Progenitor cell of endocrine pancreas (in vitro differentiated cells): ENCODE measurements at places on chromosomes 6 and 20.

DNA sequence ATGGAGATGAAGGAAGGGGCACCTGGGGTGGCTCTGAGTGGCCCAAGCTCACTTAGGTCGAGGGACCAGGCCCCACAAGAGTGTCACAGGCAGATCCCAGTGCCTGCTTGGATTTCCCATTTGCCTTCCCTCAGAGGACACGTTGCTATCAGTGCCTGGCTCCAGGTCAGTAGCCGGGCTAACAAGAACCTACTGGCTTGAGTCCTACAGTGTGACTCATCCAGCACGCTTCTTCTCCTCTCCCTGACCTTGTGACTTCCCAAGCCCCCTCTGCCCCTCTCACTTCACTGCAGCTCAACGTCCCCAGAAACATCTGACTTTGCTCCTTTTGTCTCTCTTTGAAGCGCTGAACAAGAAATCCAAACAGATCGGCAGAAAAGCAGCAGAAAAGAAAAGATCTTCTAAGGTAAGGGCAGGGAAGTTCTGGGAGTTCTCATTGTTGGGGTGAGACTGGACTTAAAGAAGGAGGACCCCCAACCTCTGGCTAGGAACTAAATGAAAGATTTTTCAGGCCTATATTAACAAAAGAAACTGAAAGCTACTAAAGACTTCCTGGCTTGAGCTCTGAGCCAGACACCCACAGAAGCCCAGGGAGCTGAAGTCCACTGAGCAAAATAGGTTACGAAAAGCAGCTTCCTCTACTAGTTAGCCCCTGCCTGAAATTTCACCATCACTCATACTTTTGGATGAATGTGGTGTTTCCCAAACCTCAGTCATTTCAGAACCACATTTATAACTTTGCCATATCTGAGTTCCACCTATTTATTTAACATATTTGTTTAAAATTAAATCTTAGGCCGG lies 21.5 kb downstream of the ASIP start:
- H3K4me3 ChIP-seq: no peak overlapping the region
- no peaks in the 10 kb centered on the region for H3K27me3 ChIP-seq
- H3K27ac ChIP-seq: no peak overlapping the region
- no peak for DNase-seq
- H3K36me3 ChIP-seq: peaks cover 2% of the 10 kb centered on the region

DNA sequence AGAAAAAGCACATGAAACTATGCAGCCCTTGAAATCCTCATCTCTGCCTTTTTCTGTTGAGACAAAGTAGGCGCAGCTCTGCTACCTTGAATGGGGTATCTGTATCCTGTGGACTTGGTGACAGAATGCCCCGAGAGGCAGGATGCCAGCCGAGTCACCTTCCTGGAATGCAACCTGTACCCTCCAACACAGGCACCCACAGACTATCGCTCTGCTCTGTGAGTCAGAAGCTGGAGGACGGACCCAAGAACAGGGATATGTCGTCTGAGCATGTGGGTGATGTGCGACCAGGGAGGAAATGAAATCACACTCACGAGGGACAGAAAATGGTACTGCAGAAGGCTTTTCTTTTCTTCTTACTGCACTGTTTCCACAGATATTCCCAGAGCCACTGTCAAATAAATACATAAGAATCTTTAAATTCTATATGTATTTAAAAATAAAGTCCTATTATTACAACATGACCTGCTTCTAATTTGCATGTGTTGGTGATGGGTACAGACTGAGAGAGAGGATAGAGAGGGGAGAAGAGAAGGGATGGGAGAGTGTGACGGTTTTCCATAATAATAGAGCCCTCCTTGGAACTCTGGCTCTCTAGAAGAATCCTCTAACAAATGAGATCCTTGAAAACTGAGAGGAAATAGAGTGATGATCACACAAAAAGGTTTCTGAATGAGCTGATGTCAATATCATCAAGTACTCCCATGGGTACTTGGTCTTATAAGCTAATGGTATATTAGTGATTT lies 308.1 kb downstream of the FOXC1 start:
- H3K36me3 ChIP-seq: no peaks in the 10 kb centered on the region
- H3K27ac ChIP-seq: no peak overlapping the region
- H3K4me3 ChIP-seq: no peak overlapping the region
- DNase-seq: no peak
- no peaks in the 10 kb centered on the region for H3K27me3 ChIP-seq
- peaks cover 3% of the 10 kb centered on the region for H3K4me1 ChIP-seq

GRCh38 chr6:119234457-119234856 lies 115.1 kb downstream of the MAN1A1 start:
- H3K27me3 ChIP-seq: no peaks in the 10 kb centered on the region
- H3K27ac ChIP-seq: no peak overlapping the region
- H3K4me3 ChIP-seq: no peak overlapping the region
- H3K36me3 ChIP-seq: peaks cover 14% of the 10 kb centered on the region
- peaks cover 3% of the 10 kb centered on the region for H3K4me1 ChIP-seq

DNA sequence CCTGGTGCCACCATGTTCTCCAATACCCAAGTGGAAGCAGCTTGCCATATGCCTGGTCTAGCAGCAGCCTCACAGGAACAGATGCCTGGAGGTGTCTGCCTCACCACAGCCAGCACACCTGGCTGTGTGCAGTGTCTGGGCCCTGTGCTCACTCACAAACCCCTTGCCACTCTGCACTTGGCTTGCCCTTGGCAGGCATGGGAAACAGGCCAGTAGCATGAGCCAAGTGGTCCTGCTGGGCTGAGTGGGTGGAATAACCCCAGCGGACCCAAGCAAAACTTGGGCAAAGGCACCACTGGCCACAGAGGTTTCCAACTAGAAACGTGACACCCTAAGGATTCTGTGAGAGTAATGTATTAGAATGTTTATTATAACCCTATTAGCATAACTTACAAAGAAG lies 600.5 kb upstream of the GJE1 start:
- H3K27me3 ChIP-seq: no peaks in the 10 kb centered on the region
- DNase-seq: no peak
- H3K36me3 ChIP-seq: peaks cover 2% of the 10 kb centered on the region

GRCh38 chr20:56755201-56755600 lies 126.1 kb downstream of the TFAP2C start:
- H3K4me1 ChIP-seq: no peaks in the 10 kb centered on the region
- H3K36me3 ChIP-seq: no peaks in the 10 kb centered on the region
- DNase-seq: no peak
- no peak overlapping the region for H3K27ac ChIP-seq
- peaks cover 37% of the 10 kb centered on the region for H3K27me3 ChIP-seq

DNA sequence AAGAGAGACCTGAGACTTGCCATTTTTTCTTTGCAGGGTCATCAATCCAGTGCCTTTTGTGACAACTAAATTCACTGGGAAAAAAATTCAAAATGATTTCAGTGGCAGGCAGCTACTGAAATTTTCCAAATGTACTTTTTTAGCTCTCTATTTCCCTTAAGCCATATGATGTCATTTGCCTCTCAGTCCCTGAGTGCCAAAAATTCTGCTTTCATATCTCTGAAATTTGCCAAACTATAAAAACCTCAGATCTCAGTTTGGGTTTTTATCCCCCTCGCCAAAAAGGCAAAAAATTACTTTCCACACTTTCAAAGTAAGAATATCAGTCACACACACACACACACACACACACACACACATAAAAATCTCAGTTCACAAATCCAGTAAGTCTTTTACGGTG lies 651.3 kb upstream of the ARID1B start:
- no peak for DNase-seq
- no peaks in the 10 kb centered on the region for H3K36me3 ChIP-seq
- H3K4me3 ChIP-seq: no peak overlapping the region
- H3K27ac ChIP-seq: no peak overlapping the region

DNA sequence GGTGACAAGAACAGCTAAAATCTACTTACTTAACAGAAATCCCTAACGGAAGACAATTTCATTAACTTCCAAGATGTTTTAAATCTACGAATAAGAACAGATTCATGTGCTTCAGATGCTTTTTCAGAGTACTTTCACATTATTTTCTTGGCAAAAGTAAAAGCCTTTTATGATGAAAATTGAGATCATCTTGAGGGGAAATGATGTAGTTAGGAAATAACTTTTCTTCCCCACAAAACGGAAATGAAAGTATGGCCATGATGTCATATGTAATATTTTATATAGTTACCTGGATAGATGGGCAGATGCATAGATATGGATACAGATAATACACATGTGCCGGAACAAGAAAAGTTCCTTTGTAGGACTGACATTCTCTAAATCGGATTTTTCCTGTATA lies 32.8 kb downstream of the SASH1 start:
- H3K4me1 ChIP-seq: peaks cover 7% of the 10 kb centered on the region
- no peak overlapping the region for H3K4me3 ChIP-seq
- H3K27me3 ChIP-seq: no peaks in the 10 kb centered on the region
- H3K36me3 ChIP-seq: peaks cover 2% of the 10 kb centered on the region
- DNase-seq: no peak

DNA sequence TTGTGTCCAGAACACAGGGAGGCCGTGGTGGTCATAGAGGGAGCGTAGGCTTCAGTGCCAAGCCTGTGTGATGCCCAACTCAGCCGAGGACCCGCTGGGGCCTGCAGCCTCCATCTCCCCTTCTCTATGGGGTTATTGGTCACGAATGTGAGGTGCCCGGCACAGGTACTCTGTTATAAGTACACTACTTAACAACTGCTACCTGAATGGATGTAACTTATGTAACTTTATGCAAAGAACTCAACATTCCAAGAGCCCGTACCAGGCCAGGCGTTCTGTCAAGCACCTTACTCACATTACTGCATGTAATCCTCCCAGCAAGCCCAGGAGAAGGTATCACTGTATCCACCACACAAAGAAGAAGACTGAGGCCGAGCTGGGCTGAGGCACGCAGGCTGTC lies 24.5 kb upstream of the TBXT start:
- no peak for DNase-seq
- no peak overlapping the region for H3K27ac ChIP-seq
- no peaks in the 10 kb centered on the region for H3K36me3 ChIP-seq
- no peak overlapping the region for H3K4me3 ChIP-seq
- peaks cover 19% of the 10 kb centered on the region for H3K4me1 ChIP-seq
- H3K27me3 ChIP-seq: peaks cover 3% of the 10 kb centered on the region

GRCh38 chr20:44314870-44315269 lies 3.9 kb upstream of the FITM2 start:
- no peak overlapping the region for H3K4me3 ChIP-seq
- no peak overlapping the region for H3K27ac ChIP-seq
- DNase-seq: no peak
- H3K4me1 ChIP-seq: peaks cover 7% of the 10 kb centered on the region

- H3K4me3 ChIP-seq: peak within 1 kb of the TSS; percentile 97
- H3K27ac ChIP-seq: peak within 1 kb of the TSS; percentile 99
- peak; percentile 67 for DNase-seq
- peaks cover 6% of the 10 kb centered on the region for H3K27me3 ChIP-seq
These were observed at the start of gene FLRT3 for GRCh38 chr20:14337400-14338171. Gene FLRT3, minus strand, starts transcription at chr20:14337612. Its CDS starts 10,106 bp downstream, at chr20:14327506.

GRCh38 chr6:27295301-27296079 lies 16.6 kb downstream of the POM121L2 start:
- H3K4me3 ChIP-seq: peak overlapping the region; percentile 78
- DNase-seq: no peak
- peaks cover 87% of the 10 kb centered on the region for H3K27me3 ChIP-seq
- peak overlapping the region; percentile 91 for H3K27ac ChIP-seq
- H3K36me3 ChIP-seq: no peaks in the 10 kb centered on the region
- peaks cover 14% of the 10 kb centered on the region for H3K4me1 ChIP-seq

DNA sequence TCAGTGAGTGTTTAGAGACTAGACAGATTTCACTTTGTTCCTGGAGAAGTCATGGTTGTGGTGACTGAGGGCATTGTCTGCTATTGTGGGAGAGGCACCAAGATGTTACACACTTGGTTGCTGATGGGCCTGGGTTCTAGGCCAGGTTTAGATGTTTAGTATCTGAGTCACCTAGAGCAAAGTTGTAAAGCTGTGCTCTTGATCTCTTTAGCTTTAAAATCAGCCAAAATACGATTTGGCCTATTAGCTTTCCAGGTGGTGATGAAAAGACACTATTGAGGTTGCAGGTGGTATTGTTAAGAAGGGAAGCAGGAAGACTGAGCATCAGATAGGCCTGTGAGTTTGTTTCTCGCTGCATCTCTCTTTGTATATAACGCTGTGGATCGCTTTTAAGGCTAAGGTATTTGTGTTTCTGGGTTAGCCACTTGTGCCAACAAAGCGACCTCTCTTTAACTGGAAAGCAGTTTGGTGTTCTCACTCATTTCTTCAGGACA lies 48.6 kb downstream of the FOXO3 start:
- no peak for DNase-seq
- H3K27ac ChIP-seq: peak overlapping the region; percentile 49
- H3K4me1 ChIP-seq: peaks cover 39% of the 10 kb centered on the region
- peaks cover 12% of the 10 kb centered on the region for H3K36me3 ChIP-seq

DNA sequence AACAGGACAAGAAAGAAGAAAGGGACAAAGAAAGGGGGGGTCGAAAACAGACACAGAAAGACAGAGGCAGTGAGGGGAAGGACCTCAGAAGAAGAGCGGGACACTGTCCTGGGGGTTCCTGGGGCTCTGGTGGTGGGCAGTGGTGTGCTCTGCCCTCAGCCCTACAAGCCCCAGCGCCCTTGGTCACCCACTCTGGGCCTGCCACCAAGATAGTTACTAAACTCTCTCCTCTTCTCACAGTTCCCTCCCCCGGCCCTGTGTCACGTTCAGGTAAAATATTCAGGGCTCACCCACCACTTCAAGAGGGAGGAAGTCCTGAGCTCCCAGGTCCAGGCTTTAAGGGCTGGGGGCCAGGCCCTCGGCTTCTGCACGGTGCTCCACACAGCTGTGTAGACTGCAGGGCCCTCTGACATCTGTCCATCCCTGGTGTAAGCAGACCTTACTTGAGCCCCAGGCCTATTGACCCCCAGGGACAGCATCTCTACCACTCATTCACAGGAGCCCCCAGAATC lies 87.4 kb downstream of the MRPL14 start:
- H3K4me1 ChIP-seq: peaks cover 8% of the 10 kb centered on the region
- peaks cover 16% of the 10 kb centered on the region for H3K27me3 ChIP-seq
- no peak overlapping the region for H3K27ac ChIP-seq
- H3K36me3 ChIP-seq: no peaks in the 10 kb centered on the region
- no peak overlapping the region for H3K4me3 ChIP-seq

DNA sequence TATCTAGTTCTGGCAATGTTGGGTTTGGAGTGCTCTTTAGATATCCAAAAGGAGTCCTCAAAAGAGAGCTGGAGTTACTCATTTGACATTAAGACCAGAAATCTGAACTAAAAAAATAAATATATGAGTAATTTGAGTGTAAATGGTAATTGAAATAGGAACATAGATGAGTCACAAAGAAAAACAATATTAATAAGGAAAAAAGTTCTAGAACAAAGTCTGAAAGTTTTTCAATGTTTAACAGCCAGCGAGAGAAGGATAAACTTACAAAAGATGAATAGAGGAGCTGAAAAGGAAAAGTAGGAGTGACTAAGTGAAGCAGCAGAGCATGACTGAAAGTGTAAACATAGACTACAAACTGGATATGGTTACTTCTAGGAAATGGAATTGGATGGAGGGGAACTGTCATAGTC lies 46.8 kb downstream of the EPM2A start:
- H3K36me3 ChIP-seq: peaks cover 15% of the 10 kb centered on the region
- no peaks in the 10 kb centered on the region for H3K27me3 ChIP-seq
- peaks cover 1% of the 10 kb centered on the region for H3K4me1 ChIP-seq
- H3K4me3 ChIP-seq: no peak overlapping the region
- H3K27ac ChIP-seq: no peak overlapping the region

DNA sequence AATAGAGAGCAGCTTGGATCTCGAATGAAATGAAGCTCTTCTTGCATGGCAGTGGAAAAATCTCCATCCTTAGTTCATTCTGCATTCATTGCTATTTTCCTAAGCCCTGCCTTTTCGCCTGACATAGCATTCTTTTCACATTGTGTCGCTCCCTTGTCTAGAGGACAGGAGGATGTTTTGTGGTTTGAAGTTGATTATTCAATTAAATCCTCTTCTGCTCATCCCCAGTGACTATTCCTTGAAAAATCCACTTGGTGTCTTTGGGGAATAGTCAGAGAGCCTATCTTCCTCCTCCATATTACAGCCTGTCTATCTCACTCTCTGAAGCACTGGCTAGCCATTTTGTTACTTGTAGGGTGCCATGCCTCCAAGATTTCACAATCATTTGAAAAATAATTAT lies 161.2 kb downstream of the KLHL32 start:
- no peak overlapping the region for H3K27ac ChIP-seq
- H3K27me3 ChIP-seq: no peaks in the 10 kb centered on the region
- H3K4me3 ChIP-seq: no peak overlapping the region
- H3K4me1 ChIP-seq: no peaks in the 10 kb centered on the region
- no peaks in the 10 kb centered on the region for H3K36me3 ChIP-seq
